Activated CD4-positive, alpha-beta memory T cell treated with anti-CD3 and anti-CD28 coated beads for 36 hours (primary cell): ENCODE measurements at places on chromosomes 7 and 10.

GRCh38 chr10:12051241-12051640, 8.6 kb upstream of the UPF2 start:
- no peak overlapping the region for H3K4me3 ChIP-seq
- H3K27me3 ChIP-seq: no peaks in the 10 kb centered on the region
- no peak for DNase-seq
- peaks cover 8% of the 10 kb centered on the region for H3K4me1 ChIP-seq

- no peak overlapping the region for H3K27ac ChIP-seq
- no peaks in the 10 kb centered on the region for H3K36me3 ChIP-seq
- H3K4me3 ChIP-seq: no peak overlapping the region
- DNase-seq: no peak
- peaks cover 35% of the 10 kb centered on the region for H3K4me1 ChIP-seq
- peaks cover 20% of the 10 kb centered on the region for H3K27me3 ChIP-seq
Measured at GRCh38 chr7:138898802-138899201, 82.4 kb downstream of the KIAA1549 start.

- H3K4me1 ChIP-seq: peaks cover 14% of the 10 kb centered on the region
- H3K4me3 ChIP-seq: no peak overlapping the region
- no peaks in the 10 kb centered on the region for H3K36me3 ChIP-seq
- H3K27me3 ChIP-seq: no peaks in the 10 kb centered on the region
- no peak for DNase-seq
Measured at GRCh38 chr10:22723343-22723779, 9.0 kb upstream of the PIP4K2A start.

DNA sequence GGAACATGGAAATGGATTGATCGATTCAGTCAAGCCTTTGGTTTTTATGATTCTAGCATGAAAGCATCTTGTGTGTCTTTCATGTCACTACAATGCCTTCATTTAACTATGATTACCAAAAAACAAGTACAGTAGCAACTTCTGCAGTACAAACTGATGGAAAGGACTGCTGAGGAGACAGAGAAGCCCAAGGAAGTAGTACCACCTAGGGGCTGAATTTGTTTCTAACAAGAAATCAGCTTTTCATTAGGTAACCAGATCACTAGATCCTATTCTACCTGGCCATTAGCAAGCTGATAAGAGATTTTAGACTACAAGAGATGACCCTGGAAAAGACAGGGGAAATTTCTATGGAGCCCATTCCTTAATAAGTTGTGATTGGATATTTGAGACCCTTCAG, 3.2 kb upstream of the IFIT1 start:
- no peaks in the 10 kb centered on the region for H3K36me3 ChIP-seq
- no peak for DNase-seq
- no peak overlapping the region for H3K4me3 ChIP-seq
- H3K4me1 ChIP-seq: peaks cover 20% of the 10 kb centered on the region
- no peak overlapping the region for H3K27ac ChIP-seq
- peaks cover 1% of the 10 kb centered on the region for H3K27me3 ChIP-seq

DNA sequence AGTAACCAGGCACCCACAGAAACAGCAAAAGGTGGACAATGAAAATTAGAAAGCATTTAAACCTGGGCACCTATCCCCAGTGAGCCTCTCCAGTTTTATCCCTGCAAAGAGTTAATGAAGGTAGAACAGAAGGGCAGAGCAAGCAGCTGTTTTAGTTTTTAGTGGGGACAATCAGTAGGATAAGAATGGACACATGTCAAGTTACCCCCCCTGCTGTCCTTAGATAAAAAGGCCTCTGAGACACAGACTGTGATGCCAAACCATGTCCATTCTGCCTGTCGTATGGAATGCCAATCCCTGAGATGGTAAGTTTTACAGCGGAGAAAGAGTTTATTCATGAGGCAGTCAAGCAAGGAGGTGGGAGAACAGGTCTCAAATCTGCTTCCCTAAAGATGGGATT, 162.6 kb upstream of the AGR3 start:
- no peak for DNase-seq
- H3K27me3 ChIP-seq: no peaks in the 10 kb centered on the region
- H3K4me3 ChIP-seq: no peak overlapping the region

DNA sequence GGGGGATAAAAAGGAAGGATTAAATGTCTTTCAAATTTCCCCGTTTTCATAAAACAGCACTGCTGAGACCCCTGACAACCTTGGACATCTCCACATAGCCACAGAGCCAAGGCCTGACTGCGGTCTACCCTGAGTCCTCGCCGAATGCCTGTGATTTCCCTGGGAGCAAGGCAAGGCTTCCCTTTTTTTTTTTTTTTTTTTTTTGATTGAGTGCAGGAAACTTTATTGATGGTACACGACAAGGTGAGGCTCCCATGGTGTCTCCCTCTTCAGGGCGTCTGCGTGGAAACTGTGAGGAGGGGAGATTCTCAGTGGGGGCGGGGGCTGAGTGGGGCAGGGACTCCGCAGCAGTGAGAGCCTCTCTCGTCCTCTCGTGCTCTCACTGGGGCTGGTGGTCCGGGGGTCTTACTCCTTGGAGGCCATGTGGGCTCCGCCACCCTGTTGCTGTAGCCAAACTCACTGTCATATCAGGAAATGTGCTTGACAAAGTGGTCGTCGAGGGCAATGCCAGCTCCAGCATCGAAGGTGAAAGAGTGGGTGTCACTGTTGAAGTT, 4.2 kb upstream of the RPP38 start:
- DNase-seq: no peak
- peaks cover 7% of the 10 kb centered on the region for H3K4me1 ChIP-seq
- no peaks in the 10 kb centered on the region for H3K27me3 ChIP-seq
